MCF 10A (cell line): ENCODE measurements at places on chromosomes 2 and 18. TPM values are rescaled to one million over a fixed set of nuclear protein-coding genes. Genes with fewer than 3 reads are reported as not detected.
A peak's percentile ranks its signal among the peaks of the same experiment; 100 is the strongest.

DNA sequence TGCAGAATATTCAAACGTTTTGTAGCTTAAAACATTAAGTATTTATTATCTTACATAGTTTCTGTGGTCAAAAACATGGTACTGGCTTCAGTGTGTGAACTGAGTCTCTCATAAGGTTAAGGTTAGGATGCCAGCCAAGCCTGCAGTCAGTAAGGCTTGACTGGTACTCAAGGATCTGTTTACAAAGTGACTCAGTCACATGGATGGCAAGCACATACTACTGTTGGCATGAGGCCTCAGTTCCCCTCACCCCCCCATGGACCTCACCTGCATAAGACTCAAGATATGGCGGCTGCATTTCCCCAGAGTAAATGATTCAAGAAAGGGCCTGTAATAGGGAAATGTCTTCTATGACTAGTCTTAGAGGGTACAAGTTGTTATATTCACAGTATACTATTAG is 1167.5 kb downstream of the DPP10 start:
- DNase-seq: peak; percentile 27

DNA sequence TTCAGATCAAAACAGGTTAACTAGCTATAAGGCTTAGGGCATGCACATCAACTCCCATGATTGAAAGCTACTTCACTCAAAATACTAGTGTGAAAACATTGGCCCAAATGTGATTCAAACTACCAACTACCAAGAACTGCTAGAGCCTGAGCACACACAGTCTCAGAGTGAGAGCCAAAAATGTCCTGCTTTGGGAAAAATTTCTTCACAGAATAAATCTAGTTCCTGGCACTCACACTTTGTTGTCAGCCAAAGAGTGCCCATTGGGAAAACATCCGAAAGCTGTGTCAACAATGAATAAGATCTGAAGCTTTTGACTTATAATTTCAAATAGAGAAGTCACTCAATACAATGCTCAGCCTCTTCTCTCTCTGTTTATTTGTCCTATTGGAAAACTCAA is 182.7 kb downstream of the LRATD1 start:
- no peak for DNase-seq

DNA sequence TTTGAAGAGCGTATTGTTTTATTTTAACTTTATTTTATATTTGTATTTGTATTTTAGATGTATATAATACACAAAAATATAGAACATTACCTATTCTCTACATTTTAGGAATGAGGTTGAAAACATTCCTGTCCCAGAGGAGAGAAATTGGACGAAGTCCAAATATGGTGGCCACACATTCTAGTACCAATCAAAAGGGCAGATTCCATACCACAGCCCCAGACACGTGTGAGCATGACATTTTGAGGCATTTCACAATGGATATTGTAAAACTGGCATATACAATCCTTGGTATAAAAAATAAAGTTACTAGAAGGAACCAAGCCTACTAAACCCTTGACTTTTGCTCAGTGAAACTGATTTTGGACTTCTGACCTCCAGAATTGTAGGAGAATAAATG is 50.6 kb downstream of the C2orf76 start:
- DNase-seq: peak; percentile 8

CRACDL gene
- 12.9 and 13.0 TPM in 2 replicates for total RNA-seq

RBBP8 gene
- 42.0 and 59.7 TPM in 2 replicates for total RNA-seq
